ENCODE measurements at places on chromosomes 12 and 14. TPM values are rescaled to one million over a fixed set of nuclear protein-coding genes. Genes with fewer than 3 reads are reported as not detected.

The BTBD6 gene
- total RNA-seq = 56.0 TPM

The ELK3 gene
- 25.2 TPM for total RNA-seq

The RNASE3 gene
- not detected for total RNA-seq

The SYCP3 gene
- not detected for total RNA-seq

The ESR2 gene
- not detected for total RNA-seq

The BRI3BP gene
- total RNA-seq = 3.2 TPM

The INHBC gene
- total RNA-seq = not detected

The TPPP2 gene
- not detected for total RNA-seq

The NOVA1 gene
- 6.6 TPM for total RNA-seq

The RAP1B gene
- total RNA-seq = 220 TPM

The KRT71 gene
- not detected for total RNA-seq
